Thyroid gland (tissue), 4 donors: ENCODE measurements at places on chromosomes 7 and 10. TPM values are rescaled to one million over a fixed set of nuclear protein-coding genes. Genes with fewer than 3 reads are reported as not detected.

- peak; percentile 47 for DNase-seq
These were observed 38.0 kb downstream of the INPP5A start for GRCh38 chr10:132575320-132576201.

MEIG1 gene
- not detected for total RNA-seq

DNA sequence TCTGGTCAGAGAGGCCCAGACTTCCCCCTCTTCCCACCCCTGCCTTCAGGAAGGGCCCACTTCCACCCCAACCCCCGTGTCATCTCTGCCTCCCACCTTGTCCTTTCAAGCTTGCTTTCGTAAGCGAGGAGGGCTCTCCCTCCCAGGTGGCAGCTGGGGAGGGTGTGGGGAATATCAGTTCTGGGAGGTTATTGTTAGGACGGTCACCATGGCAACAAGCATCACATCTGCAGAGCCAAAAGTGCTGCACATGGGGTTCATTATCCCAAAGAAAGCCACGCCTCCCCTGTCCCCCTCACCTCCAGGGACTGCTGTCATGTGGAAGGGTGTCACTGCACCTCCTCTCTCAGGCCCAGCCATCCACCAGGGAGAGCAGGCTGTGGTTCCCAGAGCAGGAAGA lies 2.6 kb upstream of the CAMK2B start:
- DNase-seq, result no peak

CUL1 gene
- total RNA-seq, result 52.7 TPM

GRCh38 chr10:102435133-102435497 lies 2.7 kb upstream of the CUEDC2 start:
- no peak for DNase-seq

DNA sequence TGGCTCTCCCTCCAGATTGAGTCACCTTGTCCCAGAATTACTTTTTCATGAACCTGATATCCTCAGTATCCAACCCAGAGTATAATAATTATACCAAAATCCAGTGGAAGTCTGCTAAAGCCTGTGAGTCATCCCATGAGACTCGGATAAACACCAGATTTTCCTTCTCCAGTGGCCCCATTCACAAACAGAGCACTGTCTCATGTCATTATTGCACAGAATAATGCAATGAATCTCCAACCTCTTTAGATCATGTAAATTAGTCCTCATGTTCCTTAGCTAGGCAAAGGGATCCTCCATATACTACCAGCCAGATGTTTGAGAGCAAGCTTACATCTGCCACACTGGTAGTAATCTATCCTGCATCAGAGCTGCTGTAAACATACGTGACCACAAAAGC lies 89.0 kb downstream of the AMPH start:
- DNase-seq, result no peak

HDAC9 gene
- total RNA-seq, result 7.7 TPM

DNA sequence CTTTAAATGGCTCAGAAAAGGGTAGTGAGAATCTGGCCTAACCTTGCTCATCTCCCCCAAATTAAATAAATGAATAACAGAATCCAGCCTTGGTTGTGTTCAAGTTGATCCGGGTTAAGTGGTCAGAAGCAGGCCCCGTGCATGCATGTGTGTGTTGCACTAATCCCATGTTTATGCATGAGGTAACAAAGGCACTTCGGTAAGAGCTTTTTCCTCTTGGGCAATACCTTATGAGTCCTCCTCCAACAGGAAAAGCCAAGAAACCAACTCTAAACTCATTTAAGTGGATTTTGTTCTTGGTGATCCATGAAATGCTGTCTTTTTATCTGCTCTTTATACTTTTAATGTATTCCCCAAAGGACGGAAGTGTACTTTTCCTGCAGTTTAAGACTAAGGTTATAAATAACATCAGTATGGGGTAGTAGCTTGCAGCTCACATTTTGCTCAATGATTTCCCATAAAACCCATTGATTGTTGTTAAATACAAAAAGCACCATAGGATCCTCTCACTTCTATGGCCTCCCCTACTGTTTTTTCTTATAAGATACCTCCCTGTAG lies 104.9 kb upstream of the YAE1 start:
- DNase-seq, result peak; percentile 39

DNA sequence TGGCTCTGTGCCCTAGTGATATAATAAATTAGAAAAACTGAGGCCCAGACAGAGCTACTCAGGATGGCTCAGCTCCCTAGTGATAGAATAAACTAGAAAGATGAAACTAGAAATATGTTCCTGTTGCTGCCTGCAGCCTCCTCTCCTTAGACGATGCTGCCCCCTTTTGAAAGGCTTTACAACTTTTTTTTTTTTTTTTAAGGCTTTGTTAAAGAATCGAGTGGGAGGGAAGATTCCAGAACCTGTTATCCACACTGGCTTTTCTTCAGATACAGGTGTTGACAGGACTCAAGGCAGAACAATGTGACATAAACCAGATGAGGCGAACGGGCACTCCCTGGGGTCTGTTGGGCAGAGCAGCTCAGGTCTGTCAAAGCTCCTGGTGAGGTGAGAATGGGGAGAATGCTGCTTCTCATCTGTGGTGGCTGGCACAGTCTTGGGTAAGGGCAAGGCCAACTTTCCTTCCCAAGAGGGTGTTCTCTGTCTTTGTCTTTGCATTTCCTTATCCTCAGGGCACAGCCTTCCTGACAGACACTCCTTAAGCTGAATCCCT lies 175.1 kb downstream of the COBL start:
- DNase-seq, result no peak

DNA sequence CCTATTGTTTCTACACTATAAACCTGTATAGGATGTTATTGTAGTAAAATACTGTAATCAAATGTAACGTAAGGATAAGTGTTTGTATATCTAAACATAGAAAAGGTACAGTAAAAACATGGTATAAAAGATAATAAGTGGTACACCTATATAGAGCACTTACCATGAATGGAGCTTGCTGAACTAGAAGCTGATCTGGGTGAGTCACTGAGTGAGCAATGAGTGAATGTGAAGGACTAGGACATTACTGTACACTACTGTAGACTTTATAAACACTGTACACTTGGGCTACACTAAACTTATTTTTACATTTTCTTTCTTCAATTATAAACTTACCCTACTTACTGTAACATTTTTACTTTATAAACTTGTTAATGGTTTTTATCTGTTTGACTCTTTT lies 732.9 kb upstream of the LRRN3 start:
- DNase-seq, result no peak

DNA sequence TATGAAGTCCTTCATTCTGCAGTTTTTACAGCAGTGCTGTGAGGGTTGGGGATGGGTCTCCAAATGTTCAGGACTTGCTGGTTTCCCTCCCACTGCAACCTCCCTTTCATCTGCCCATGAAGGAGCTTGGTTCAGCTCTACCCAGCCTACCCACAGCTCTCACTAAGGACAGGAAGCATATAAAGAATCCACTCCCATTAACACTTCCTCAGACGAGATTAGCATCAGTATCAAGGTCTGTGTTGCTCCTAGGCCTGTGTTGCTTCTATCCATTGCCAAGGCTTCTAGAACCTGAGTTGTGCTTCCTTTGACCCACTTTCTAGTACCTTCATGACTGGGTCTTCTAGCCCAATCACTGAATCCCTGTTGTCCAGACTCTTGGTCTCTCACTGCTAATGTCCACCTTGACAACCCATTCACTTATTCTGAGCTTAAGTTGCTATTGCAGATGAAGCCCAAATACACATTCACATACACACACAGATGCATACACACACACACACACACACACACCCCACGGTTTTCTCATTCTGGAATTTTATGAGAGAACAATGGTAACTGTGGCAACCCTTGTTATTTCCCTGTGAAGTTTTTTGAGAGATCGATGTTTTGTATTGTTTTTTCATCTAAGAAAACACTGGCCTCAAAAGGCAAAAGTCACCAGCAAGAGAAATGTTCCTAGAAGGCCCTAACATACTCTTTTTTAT lies 248.1 kb downstream of the MTERF1 start:
- no peak for DNase-seq

DNA sequence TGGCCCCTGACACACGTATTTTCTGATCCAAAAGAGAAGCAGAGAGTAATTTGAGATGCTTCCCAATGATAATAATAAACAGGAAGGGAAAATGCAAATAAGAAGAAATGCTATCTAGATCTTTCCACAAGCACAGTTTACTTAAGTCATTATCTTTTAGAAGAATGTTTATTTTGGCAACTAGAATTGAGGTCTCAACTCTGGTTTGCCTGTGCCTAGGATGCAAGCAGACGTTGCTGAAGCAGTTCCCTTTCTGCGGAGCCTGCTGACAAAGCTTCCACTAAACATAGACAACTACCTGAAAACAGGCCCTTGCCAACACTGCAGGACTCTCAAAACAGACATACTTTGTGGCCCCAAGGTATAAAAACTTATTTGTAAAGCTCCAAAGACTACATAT lies 315.8 kb upstream of the POM121L12 start:
- no peak for DNase-seq

- no peak for DNase-seq
These were observed 2.4 kb upstream of the DENND10 start for GRCh38 chr10:119101366-119102098.

C10orf105 gene
- not detected for total RNA-seq

- DNase-seq, result peak; percentile 18
These were observed 297.3 kb upstream of the LYZL1 start for GRCh38 chr10:28991333-28992270.

ITGA8 gene
- 5.1 TPM for total RNA-seq

CYREN gene
- 42.6 TPM for total RNA-seq

GRCh38 chr7:148918058-148918596 lies 34.0 kb upstream of the EZH2 start:
- no peak for DNase-seq

DNA sequence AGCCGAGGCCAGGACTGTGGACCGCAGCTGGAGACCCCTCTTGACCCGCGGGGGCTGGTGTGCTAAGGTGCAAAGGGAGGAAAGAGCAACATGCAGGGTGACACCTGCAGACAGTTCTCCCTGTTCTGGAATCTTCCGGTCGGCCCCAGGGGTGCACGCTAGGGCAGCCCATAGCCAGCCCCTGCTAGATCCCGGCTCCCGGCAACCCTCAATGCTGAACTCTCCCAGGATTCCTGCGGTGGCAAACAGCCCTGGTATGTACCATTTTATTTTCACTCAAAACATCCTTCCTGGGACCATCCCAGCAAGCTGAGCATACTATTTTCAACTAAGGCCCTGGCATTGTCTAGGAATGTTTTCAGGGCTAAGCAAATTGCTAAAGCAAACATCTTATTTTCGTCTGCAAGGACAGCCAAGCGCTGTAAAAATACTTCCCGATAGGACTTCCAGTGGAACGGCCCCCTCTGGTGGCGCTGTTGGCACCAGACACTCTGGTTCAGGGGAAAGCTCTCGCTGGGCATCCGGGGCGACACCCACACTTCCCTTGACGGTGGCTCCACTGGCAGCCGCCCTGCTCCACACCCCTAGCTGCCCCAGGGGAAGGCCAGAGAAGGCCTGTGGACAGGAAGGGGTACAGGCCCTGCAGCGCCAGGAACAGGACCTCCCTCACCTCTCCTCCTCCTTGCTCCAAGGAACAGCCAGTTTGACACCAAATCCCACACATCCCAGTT lies 99.4 kb downstream of the CTBP2 start:
- peak; percentile 93 for DNase-seq

- DNase-seq, result peak; percentile 55
These were observed 62.3 kb upstream of the NKX6-2 start for GRCh38 chr10:132848291-132848701.

CALHM1 gene
- not detected for total RNA-seq

DNA sequence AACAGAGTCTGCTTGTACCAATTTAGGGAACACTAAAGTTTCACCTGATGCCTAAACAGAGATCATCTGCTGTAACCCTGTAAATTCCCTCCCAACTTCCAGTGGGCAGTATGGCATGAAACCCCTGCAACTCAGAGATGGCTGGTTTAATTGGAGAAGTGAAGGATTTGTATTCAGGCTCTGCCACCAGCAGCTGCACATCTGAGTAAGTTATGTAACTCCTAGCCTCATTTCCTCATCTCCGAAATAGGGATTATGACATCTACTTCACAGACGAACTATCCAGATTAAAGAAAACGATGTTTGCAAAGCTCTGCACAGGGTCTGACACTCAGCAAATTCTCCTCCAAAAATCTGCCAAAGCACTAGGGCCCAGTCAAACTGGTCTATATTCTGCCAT lies 493.0 kb downstream of the KCNMA1 start:
- no peak for DNase-seq

DNA sequence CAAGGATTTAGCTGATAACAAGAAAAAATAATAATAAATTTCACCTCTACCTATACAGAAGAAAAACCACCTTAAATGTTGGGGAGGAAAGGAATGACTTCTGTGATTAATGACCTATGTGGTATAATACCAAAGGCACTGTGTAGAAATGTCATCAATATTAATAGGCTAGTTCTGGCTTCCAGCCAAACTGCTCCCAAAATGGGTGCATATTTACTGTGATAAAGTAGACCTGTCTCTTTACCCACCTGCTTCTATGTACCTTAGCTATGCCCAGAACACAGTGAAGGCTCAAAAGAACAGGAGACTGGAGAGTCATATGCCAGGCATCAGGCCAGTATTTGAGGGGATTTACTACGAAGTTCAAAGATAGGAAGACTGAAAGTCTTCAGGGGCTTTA lies 76.0 kb downstream of the ATE1 start:
- no peak for DNase-seq

HHEX gene
- 90.9 TPM for total RNA-seq

- DNase-seq, result no peak
These were observed 3.0 kb upstream of the WNT2 start for GRCh38 chr7:117325836-117326235.

GRCh38 chr7:8629504-8629903 lies 196.1 kb downstream of the NXPH1 start:
- no peak for DNase-seq

- DNase-seq, result no peak
These were observed 6.3 kb upstream of the OPN1SW start for GRCh38 chr7:128781851-128782250.

FRG2B gene
- not detected for total RNA-seq

- DNase-seq, result no peak
These were observed 35.3 kb downstream of the CDC14C start for GRCh38 chr7:48959676-48960075.

CHN2 gene
- total RNA-seq, result 39.2 TPM

GRCh38 chr10:78339251-78339650 lies 305.6 kb downstream of the RPS24 start:
- DNase-seq, result peak; percentile 38

GRCh38 chr7:105130580-105130979 lies 116.6 kb downstream of the KMT2E start:
- no peak for DNase-seq

DNA sequence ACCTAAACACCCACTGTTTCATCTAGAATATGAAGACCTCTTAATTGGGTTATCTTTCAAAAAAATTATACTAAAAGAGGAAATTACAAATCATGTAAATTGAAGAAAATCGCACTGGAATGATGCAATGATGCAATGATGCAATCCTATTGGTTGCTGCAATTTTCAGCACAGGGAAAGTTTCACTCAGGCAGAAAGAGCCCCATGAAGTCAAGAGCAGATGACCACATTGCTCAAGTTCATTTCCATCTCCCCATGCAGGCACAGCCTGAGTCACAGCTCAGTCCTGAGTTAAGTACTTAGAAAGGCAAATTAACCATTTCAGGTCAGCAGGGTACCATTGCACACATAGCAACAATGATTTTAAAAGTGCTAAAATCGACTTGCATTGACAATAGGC lies 180.3 kb upstream of the MYO3A start:
- no peak for DNase-seq

EN2 gene
- total RNA-seq, result 0.29 TPM
